ENCODE measurements at places on chromosomes 3 and 15.
A peak's percentile ranks its signal among the peaks of the same experiment; 100 is the strongest.

DNA sequence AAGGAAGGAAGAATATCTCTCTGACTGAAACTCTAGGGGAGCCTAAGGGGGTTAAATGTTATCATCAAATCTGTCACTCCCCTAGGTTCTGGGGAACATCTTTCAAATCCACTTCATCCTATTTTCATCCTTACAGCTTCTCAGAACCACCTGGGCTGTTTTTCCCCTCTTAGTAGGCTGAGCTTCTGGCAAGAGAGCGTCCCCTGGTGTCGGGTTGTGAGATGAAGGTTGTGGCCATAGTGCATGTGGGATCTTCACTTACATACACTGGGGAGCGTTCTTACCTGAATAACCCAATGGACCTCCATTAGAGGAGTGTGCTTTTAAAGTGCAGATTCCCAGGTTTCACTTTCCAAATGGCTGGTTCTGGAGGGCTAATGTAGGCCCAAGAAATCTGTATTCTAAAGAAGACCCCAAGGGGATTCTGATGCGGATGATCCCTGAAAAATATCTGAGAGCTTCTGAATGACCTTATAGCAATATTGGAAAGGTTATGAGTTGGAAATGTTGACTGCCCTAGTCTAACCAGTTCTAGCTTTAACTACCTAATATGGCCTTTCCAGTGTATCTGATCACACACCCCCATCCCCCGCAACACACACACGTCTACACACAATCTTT is 663.7 kb downstream of the AGBL1 start:
- DNase-seq: peak; percentile 2

GRCh38 chr3:187181454-187182170 is 15.7 kb upstream of the RTP1 start:
- no peak for DNase-seq

DNA sequence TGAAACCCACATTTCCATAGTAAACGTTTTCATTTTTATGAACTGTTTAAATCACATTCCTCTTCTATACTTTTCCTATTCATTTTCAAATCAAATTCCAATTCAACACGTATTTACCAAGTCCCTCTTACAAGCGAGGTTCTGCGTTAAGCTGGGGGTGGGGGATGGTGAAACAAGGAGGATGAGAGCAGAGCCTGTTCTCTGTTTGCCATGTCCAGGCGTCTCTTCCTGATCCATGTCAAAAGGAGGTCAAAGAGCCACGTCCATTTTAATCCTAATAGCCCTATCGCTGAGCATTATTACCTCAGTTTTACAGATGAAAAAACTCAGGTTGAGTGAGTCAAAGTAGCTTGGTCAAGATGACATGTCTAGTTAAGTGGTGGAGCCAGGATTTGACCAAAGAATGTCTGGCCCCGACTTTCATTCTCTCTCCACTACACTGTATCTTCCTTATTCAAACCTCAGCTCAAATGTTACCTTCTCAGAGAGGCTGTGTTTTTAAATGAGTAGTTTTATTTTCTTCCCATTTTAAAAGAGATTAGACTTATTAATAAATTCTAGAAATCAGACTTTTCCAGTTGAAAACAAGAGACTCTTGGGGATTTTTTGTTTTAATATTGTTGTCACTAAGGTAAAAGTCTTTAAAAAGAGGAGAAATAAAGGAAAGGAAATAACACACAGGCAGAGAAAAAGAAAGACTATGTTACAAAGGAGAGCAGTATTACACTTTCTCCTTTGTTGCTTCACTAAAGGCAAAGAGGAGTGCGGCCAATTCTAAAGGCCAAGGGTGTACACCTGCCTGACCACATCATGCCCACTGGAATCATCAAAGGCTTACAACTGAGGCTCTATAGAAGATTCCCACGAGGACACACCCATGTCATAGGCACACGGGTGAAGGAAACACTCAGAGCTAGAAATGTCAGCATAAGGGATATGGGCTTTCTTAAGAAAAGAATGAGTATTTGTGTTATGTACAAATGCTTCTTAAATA is 42.4 kb downstream of the MYO5A start:
- no peak for DNase-seq

- DNase-seq: no peak
These were observed 100.8 kb upstream of the TPM1 start for GRCh38 chr15:62941699-62942098.

DNA sequence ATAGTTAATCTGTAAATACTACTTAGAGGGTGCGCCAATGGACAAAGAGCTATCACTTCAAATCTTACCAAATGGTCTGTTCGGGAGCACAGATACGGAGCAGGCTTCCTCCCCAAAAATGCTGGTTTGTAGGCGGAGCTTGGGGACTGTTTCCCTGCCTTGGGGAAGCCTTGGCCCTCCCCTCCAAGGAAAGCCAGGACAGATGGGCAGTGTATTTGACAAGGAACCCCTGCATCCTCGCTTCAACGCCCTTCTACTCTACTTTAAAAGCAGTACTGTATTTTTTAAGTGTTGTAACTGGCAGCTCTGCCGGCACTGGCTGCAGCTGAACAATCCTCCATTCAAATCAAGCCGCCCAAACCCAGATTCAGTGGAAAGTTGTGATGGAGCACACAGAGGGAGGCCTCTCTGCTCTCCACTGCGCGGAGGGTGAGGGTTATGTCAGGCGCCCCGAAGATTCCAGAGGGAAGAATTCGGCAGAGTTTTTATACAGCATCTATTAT is 83.1 kb upstream of the FNDC3B start:
- no peak for DNase-seq

DNA sequence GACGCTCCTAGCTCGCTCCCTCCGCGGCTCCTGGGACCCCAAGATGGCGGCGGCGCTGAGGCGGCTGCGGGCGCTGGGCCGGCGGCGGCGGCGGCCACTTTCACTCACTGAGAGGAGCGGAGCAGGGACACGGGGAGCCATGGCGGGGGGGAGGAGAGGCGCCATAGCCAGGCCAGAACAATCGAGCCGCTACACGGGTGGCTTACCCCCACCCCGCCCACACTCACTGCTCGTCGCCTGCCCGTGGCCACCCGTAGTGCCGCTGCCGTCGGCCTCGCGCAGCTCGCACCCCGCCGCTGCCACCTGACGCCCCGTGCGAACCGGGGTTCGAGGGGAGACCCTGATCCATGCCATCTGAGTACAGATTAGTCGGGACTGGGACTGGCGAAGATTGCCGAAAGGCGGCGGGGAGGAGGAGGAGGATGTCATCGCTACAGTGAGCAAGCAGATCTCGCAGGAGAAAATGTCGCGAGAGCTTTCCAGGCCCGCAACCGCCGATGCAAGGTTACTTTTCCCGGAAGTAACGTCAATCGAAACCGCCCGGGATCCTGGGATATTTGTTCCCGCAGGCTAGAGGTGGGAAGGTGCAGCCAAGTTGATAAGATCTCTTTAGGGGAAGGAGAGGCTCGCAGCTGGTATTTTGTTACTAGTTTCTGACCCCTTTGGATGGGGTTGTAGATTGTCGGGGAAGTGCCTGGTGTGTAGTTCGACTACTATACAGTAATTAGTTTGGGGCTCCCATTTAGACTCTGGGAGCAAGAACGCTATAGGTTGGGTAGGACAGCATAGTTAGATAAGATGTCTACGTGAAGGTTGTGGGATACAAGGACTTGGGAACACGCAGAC is at the start of gene INO80:
INO80 (minus strand) TSS at position 165 of the 846 bp plus-strand sequence. CDS start 19,970 bp downstream, outside the sequence.
- peak; percentile 84 for DNase-seq

DNA sequence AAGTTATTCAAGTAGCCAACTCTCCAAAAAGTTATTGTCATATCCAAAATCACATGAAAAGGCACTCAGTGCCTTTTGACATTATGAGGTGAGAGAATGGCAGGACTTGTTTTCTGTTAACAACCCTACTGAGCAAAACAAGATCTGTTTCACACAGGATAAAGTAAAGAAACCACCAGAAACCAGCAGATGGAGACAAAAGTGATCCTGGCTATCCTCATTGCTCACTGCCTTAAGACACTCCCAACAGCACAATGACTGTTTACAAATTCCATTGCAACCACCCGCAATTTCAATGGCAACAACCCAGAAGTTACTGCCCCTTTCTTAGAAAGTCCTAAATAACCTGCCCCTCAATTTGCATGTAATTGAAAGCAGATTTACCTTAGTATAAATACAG is 352.6 kb upstream of the NDN start:
- no peak for DNase-seq

DNA sequence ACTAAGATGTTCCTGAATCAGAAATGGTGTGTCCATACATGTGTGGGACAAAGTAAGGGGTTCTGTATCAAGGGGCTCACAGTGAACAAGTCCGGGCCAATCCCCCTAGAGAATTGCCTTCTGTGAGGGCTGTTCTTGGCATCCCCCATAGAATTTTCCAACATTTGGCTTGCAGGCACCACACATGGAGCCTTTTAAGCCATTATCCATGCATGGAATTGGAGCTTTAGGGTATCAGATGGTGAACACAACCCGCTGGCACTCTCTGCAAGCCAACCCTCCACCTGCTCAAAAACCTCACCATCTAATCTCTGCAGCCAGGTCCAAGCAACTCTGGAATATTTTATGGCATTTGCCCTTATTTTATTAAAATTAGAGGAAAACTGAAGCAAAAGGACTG is 278.7 kb downstream of the ERC2 start:
- DNase-seq: no peak

- DNase-seq: no peak
These were observed 210.0 kb downstream of the NFKBIZ start for GRCh38 chr3:102059145-102059943.

- no peak for DNase-seq
These were observed 75.5 kb downstream of the DAPK2 start for GRCh38 chr15:63970621-63971426.

DNA sequence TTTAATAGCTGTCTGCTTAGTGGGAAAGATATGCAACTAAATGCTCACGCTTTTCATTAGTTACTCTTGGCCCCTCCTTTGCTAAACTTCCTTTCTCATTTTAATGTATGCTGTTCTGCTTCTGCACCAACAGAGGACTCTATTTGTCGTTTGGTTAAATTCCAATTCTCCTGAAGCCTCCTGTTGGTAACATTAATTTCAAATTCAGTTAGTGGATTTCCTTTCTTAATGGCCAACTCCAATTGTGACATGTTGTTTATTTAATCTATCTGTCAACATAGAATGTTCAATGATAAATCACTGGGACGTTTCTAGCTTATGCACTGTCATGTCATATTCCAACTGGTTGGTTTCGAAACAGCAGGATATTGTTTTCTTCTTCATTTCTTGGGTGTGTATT is 467.4 kb upstream of the BCHE start:
- no peak for DNase-seq

GRCh38 chr15:64133623-64134344 is 17.7 kb upstream of the SNX22 start:
- DNase-seq: no peak

DNA sequence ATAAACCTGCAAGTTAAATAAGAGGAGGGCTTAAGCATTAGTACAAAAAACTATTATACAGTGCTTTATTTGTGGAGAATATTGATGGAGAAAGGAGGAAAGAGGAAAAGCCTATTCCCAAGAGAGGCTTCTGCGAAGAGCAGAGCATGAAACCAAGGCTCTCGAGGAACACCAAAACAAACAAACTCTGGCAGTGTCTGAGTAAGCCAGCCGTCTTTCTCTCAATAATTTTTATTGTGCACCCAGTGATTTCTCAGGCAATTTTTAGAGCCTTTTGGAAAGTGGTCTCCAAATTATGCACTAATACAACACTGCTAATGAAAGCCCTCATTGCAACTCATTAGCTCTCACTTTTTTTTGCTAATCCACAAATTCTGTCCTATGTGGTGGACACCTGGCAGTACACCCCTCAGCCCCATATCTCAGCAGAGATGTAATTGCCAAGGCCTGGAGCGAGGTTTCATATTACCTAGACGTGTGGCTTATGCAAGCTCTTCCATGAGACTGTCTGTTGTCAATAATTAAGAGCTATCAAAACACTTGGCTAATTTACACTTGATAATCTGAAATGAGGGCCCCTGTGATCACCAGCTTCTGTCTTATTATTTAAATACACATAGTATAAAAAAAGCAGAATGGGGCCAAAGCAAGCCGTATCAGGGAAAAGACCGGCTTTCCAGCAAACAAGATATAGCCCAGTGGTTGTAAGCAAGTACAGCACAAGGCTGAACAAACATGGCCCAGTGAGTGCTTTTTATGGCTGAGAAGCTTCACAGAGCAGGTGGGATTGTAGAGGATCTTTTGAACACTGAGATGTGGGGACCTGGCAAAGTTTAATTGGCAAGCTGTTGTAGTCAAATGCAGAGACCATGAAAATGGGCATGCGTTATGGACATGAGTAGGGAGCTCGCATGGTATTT is 216.9 kb downstream of the ROBO2 start:
- DNase-seq: no peak

All from stimulated activated CD4-positive, alpha-beta T cell treated with anti-CD3 and anti-CD28 coated beads, Interleukin-15, amount 100 ng/mL, for 1 hour (primary cell).